ENCODE measurements at places on chromosomes 6 and 20.

DNA sequence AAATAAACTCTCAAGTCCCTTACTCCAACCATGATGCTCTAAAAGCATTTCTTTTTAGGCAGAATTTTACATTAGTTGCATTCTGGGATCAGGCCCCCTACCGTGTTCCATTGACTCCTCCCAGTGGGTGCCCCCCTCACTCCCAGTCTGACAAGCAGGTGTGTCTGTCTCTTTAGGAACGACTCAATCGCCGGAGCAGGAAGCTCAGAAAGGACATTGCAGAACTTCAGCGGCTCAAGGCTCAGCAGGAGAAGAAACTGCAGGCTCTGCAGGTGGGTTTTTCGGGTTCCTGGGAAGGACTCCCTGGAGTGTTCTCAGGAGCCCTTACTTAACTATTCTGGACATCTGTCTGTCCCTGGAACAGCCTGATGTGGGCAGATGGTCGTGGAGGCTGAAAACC lies 9.9 kb downstream of the TRIM40 start:
- DNase-seq: no peak

GRCh38 chr6:140061110-140062042 lies 686.9 kb upstream of the CITED2 start:
- peak; percentile 72 for DNase-seq

DNA sequence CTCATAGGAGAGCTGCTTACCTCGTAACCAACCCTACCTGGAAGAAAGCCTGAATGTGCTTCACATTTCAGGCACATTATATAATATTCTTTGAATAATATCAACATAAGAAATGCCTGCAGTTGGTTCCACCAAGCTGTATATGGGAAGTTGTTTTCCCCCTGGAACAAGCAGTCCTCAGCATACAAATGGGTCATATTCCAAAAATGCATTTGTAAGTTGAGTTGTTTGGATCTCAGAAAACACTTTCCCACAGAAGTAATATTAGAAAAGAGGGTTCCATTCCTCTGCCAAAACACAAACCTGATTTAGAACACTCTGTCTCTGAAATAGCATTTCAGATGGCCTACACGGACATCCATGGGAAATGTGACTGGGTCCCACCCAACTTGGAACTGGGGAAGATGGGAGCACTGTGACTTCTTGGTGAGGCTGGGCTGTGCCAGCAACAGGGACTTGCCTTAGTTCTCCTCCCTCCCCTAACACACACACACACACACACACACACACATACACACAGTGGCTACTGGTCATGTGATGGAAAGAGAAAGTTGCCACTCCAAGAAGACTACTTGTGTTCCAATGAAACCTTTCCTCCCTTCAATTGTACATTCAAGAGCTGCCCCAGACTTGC lies 11.4 kb upstream of the RCAN2 start:
- peak; percentile 24 for DNase-seq

DNA sequence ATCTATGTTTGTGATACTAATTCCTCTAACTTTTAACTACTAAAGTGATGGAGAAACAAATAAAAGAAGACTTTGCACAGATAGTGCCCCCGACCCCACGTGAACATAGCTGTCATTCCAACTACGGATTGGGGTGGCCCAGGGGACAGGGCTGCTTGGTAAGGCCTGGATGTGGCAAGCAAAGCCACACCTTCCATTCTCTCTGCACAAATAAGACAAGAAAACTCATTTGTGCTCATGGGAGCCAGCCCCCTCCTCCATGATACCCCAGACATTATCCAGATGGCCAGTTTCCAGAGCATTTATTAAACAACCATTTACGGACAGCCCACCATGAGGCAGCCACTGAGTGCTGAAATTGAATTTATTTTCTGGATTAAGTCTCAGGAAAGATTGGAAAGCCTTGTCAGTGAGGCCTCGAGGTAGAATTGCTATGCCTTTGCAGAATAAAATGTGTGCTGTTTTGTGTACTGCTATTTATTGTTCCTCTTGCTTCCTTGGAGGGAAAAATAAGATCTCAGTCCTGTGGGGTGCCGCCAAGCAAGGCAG lies 151.2 kb downstream of the UNC5CL start:
- DNase-seq: no peak

DNA sequence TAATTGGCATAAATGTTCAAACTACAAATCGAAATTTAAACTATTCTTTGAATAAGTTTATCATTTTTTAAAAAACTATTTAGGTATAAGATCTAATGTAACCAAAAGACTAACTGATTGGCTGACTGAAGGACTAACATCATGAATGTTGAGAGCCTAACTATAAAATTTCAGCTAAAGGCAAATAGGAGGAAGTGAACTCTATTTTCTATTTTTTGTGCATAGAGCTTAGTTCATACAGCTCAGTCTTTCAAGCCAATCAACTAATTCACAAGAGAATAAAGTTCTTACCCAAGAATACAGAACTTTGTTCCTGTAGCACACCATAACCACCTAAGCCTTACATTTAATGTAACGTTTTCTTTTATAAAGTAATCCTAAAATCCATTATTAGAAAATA lies 46.3 kb upstream of the STXBP5 start:
- DNase-seq: no peak

DNA sequence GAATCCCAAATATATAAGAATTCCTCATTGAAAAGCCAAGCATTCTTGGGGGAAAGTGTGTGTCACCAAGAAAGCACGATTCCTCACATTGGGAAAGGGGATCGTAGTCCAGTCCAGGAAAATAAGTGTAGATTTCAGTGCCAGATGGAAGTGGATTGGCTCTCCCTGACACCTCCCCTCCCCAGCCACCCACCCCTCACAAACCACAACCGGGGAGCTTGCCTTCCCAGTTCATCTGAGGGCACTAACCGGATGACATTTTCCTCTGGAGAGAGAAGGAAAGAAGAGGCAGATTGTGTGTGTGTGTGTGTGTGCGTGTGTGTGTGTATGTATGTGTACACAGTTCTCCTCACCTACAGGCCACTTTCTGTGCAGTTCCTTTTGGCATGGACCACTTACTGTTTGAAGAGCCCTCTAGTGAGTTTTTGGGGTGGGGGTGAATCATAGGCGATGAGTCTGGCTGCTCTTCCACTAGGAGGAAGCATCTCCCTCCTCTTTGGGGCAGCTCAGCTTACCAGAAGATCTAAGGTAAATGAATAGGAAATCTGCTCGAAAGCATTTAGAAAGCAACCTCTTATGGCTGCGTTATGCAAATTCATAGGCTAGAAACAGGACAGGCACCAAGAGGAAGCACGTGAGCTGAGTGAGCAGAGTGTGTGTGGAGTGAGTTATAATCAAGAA lies 20.8 kb downstream of the DAAM2 start:
- DNase-seq: peak; percentile 62

- DNase-seq: peak; percentile 67
These were observed 9.4 kb upstream of the CCN2 start for GRCh38 chr6:131960371-131961133.

DNA sequence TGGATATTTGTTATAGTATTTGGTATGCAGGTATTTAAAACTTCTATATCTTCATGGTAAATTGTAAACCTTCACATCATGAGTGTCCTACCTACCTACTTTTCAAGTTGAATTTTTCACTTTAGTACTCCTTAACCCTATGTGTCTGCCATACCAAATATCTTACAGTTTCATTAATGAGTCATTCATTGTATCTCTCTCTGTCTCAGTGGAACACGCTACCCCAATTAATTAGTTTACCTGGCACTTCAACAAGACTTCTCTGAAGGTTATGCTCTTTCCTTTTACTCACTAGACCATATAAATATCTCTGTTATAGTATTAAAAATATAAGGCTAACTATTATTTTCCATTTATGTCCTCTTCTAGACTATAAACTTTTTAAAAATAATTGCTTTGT lies 123.9 kb upstream of the GJE1 start:
- DNase-seq: no peak

- DNase-seq: no peak
These were observed 21.7 kb downstream of the SMLR1 start for GRCh38 chr6:130848945-130849344.

GRCh38 chr6:27441001-27441400 lies 31.9 kb downstream of the ZNF184 start:
- no peak for DNase-seq

- peak; percentile 76 for DNase-seq
These were observed 202.2 kb upstream of the CDYL start for GRCh38 chr6:4574007-4574406.

- DNase-seq: peak; percentile 0
These were observed 531.1 kb downstream of the LMBRD1 start for GRCh38 chr6:69265706-69266105.

GRCh38 chr6:121008553-121008952 lies 325.7 kb downstream of the TBC1D32 start:
- DNase-seq: no peak

- DNase-seq: no peak
These were observed 92.3 kb downstream of the RFPL4B start for GRCh38 chr6:112439432-112439831.

- DNase-seq: no peak
These were observed 195.7 kb downstream of the TASP1 start for GRCh38 chr20:13442986-13443385.

GRCh38 chr6:131909408-131910218 lies 41.6 kb downstream of the CCN2 start:
- DNase-seq: peak; percentile 93

DNA sequence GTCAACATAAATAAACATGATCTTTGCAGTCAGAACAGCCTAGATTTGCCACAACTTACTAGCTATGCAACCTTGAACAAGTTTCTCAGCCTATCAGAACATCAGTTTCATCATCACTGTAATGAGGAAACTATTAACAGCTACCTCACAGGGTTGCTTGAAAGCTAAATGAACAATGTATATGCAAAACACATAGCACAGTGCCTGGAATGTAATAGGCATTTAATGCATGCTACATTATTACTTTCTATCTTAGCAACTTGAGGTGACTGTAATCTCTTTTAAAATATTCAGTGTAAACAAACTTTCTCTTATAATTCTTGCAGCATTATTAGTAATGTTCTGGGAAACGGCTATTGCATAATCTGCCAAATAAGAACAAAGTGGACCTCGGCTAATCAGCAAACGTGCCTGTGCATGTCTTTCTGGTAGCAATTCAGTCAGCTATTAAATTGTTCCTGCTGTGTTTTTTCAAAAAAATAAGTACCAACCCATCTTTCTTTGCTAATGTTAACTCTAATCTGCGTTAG lies 61.5 kb downstream of the SYNE1 start:
- DNase-seq: peak; percentile 48

DNA sequence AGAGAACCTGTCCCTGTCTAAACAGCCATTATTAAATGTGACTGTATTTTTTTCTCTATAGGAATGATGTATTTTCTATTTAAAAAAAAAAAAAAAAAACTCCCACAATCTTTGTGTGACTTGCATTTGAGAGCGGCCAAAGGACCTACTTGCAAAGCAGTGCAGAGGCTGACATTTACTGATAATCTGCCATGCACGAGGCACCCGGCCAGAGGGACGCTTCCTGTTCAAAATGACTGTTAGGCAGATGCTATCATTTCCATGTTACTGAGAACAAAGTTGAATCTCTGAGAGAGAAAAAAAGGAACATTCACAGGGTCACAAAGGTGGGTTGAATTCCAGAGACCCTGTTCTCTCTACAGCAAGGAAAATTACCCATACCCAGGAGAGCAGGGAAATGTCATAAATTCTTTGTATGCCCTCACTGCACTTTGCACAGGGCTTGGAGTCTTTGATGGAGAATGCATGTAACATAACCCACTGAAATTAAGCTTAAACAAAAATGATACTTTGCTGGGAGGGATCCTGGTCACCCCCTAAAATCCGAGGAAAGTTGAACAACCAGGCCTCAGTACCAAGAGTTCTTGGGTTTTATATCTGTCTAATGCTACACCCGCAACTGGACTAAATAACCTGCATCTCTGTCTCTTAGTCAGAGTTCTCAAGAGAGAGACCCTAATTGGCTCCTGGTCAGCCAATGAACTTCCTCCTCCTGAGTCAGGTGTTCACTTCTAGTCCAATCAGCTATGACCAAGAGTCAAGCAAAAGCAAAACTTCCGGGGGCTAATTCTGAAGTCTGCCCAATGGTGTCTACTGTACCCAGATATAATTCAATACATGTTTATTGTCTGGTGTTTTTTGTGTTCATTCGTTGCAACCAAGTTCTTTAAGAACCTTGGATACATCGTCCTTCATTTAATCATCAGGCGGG lies 61.2 kb downstream of the GCLC start:
- DNase-seq: no peak

GRCh38 chr6:15977050-15977449 lies 151.8 kb upstream of the MYLIP start:
- no peak for DNase-seq

GRCh38 chr6:81950877-81951276 lies 198.4 kb upstream of the TENT5A start:
- no peak for DNase-seq

GRCh38 chr6:6348256-6348655 lies 27.8 kb upstream of the F13A1 start:
- no peak for DNase-seq

DNA sequence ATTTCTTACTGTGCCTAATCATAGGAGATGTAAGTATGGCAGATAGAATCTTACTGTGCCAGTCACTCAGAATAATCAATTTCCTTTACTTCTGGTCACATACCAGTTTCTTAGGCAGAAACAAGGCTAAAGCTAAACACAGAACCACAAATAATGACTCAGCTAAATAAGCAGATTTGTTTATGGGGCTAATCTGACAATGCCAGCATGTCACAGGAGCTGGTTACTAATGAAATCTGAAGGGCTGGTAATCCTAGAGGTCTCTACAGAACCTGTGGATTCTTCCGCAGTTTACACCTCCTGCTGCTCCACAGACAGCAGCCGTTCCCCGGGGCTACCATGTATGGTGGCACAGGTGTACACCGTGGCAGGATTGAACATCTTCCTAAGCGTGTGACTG lies 80.8 kb downstream of the LYRM4 start:
- DNase-seq: no peak
